Astrocyte of the cerebellum (primary cell): ENCODE measurements at places on chromosomes 3 and 15.
A peak's percentile ranks its signal among the peaks of the same experiment; 100 is the strongest.

DNA sequence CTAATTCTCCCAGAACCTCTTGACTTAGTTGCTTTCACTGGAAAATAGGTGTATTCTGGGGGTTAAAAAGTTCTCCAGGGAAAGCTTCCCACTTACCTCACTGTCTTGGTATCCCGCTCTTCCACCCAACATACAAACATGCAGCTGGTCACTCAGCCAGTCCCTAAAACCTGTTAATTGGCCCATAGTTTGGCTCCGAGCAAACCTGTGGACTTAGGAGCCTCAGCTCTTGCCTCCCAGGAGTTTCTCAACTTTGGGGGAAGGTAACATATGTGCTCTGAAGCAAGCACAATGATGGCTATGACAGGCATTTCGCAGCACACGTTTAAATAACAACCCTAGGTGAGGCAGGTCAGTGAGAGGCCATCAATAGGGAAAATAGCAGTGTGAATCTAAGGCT is 25.8 kb upstream of the LRRFIP2 start:
- no peak for DNase-seq

- peak; percentile 50 for DNase-seq
These were observed 199.6 kb upstream of the SEMA6D start for GRCh38 chr15:47517737-47518136.

- DNase-seq = peak; percentile 56
These were observed 1066.5 kb downstream of the PLOD2 start for GRCh38 chr3:145094355-145094941.

GRCh38 chr15:55218056-55218455 is 21.3 kb upstream of the RSL24D1 start:
- DNase-seq = no peak

- DNase-seq = no peak
These were observed 81.9 kb downstream of the SUMF1 start for GRCh38 chr3:4385201-4385600.

DNA sequence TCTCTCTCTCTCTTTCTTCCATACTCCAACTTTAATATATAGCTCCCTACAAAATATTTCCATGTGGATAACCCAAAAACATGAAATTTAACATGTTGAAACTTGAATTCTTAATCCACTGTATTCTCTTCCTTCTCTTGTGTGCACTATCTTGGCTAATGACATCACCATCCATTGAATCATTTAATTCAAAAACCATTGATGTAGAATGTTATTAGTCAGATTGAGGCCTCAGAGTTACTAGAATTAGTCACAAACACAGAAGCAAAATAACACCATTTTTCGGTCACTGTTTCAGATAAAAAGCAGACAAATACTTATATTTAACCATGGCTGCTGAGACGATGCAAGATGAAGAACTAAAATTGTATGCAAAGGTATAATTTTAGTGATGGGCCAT is 256.9 kb upstream of the LRRC3B start:
- no peak for DNase-seq

GRCh38 chr3:136042608-136043221 is 77.2 kb downstream of the PPP2R3A start:
- DNase-seq = peak; percentile 53

DNA sequence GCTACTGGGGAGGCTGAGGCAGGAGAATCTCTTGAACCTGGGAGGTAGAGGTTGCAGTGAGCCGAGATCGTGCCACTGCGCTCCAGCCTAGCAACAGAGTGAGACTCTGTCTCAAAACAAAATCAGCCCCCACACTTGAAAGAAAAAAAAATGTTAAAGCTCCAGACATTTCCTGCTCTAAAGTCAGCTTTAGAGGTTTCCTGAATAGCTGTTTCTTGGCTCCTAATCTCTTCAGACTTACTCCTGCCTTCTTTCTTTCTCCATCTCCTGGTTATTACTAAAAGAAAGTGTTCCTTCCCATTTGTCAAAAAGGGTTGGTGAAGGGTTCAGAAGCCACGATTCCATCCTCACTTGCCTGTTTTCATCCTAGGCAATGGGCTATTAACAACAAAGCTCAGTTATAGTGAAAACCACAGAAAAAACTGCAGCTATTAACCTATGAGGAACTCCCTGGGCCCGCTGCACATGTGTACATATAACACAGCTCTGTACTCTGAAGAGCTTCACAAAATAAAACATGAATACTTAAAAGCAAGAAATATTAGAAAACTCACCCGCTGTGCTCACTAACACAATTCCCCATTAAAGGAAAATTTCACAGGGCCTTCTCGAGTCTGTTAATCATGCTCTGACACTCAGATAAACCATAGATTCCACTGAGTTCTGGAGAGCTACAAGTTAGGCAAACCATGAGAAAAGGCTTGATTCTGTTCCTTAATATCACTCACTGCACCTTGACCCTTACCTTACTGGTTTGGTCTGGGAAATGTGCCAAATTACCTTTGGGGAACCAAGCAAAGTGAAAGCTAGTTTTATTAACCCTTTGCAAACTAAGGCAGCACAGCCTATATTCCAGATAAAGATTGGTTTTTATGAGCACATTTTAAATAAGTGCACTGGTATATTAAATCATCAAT is 89.9 kb upstream of the TSPAN3 start:
- no peak for DNase-seq

GRCh38 chr3:79985816-79986215 is 218.0 kb upstream of the ROBO1 start:
- DNase-seq = no peak

- DNase-seq = no peak
These were observed 214.9 kb upstream of the ARRDC4 start for GRCh38 chr15:97745481-97746071.

DNA sequence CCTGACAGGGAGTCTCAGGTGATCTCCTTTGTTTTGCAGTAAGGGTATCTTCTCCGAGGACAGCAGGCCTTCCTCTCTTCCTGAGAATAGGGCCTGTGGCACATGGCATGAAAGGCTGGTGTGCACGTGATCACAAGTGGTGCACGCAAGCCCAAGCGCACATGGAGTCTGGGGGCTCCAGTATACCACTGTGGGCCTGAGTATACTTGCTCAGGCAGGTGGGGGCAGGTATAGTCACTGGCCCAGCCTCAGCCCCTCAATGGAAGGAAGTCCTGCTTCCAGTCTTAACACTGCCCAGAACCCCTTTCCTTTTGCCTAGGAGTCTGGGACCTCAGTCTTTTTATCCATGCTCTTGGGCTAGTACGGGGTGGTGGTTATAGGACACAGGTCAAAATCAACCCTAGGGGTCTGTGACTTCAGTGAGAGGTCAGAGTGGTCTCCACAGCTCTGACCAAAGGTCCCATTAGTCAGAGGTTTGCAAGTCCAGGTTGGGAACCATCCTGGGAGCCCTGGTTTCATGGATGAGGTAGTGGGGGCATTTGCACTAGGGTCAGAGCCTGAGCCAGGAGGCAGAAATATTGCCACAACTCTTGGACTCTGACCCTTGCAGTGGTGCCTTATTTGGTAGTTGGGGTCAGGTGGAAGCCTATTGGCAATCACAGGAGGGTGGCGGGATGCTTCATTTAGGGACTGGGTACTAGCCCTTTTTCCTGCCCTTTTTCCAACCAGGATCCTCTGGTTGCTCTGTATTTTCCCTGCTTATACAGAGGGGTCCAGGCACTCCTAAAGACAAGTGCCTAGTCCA is 823 bp upstream of the CCDC71 start:
- DNase-seq = no peak

DNA sequence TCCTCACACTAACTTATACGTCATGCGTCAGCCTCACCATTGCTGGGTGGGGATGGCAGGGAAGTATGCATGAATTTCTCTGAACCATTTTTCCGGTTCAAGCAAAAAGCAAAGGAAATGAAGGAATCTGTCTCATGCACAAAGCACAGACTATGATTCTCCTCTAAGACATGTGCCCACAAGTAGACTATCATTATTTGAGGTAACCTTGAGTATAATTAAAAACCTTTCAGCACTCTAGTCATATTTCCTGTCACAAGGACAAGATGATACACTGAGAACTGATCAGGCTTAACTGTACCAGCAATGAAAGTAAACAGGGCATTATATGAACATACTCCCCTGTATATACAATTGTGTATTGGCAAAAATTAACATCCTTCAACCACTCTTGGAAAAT is 56.7 kb upstream of the TSC22D2 start:
- DNase-seq = no peak

DNA sequence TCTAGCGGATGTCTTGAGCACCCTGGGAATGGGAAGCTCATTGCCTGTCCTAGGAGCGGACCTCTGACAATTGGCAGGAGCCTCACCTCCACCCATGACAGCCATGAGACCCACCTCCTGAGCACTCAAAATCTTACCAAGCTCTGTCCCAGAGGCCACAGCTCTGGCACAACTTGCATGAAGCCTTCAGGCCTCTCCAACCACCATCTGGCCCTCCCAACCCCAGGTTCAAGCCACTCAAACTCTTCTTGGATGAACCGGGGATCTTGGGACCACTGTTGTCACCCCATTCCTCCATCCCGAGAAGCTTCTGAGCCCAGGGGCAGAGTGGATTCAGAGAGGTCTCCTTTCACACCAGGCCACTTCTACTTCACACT is 1.5 kb downstream of the VIPR1 start:
- no peak for DNase-seq

DNA sequence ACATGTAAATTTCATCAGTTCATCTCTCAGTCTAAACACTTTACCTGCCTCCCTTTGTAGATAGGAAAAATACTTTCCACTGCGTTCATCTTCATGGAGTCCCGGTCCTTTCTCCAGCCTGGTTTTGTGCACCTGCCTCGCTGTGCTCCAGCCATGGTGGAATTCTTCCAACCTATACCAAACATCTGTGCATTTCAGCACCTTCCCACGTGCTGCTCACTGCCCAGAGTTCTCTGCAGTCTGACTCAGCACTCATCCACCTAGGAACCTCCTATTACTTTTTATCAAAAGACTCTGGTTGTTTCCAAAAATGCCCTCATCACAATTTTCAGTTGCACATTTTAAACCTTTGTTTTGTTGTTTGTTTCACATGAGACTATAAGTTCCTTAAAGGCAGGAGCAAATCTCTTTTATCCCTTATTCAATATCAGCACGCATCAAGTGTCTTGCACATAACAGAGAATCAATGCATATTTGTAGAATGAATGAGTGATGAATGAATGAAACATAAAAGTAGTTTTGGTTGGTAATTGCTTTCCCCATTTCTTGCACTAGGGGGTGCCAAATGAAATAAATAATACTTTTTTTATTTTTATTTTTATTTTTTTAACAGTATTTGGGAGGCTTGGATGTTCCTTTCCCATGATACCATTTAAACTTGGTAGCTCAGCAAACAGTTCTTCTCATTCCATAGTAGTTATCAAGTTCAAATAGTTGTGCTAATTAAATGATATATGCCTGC is 30.2 kb upstream of the ADAMTS9 start:
- no peak for DNase-seq

DNA sequence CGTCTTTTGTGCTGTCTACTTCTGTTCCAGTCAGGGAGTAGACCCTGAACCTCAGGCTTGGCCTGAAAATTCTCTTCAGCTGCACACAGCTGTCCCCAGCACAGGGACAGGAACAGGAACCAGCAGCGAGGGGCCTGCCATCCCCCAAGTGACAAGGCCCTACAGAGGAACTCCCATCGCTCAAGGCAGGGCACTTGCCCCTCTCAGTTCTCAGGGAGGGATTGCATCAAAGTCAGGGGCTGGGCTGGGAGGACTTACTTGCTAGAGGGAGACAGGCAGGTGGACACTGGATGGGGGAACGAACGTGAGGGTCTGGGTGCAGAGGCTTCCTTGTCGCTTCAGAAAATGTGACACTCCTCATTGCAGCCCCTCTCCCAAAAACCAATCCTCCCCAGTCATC is 163.6 kb downstream of the CHSY1 start:
- DNase-seq = no peak

DNA sequence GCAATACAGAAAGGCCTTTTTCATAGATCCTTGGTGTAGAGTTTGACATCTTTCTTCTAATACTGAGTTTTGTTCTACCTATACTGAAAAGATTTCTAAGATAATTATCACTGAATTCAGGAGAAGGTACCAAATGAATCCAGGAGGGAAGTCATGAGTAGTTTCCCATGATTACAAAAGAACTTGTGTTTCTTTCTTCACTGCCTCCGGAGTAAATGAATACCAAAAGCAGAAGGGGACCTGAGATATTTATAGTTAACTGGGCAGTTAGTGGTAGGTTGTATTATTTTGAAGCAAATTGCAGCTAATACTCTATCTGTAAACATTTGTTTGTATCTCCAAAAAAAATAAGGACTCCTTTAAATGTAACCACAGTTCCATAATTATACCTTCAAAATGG is 175.4 kb downstream of the SUCNR1 start:
- no peak for DNase-seq

DNA sequence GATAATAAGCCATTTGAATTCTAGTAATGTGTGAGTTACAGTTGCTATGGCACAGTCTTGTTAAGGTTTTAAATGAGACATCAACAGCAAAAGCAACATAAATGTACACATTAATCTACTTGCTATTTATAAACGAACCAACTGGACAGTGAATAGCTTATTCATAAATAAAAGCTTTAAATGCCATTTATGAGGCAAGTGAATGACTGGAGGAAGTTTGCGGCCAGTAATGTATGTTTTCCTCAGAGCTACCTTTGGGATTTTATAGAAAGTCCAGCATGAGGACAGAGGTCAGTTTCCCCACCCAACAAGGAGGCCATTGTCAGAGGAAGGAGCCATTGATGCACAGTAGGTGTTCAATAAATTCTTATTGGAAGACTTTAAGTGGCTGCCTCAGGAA is 48.0 kb upstream of the PXYLP1 start:
- DNase-seq = no peak

DNA sequence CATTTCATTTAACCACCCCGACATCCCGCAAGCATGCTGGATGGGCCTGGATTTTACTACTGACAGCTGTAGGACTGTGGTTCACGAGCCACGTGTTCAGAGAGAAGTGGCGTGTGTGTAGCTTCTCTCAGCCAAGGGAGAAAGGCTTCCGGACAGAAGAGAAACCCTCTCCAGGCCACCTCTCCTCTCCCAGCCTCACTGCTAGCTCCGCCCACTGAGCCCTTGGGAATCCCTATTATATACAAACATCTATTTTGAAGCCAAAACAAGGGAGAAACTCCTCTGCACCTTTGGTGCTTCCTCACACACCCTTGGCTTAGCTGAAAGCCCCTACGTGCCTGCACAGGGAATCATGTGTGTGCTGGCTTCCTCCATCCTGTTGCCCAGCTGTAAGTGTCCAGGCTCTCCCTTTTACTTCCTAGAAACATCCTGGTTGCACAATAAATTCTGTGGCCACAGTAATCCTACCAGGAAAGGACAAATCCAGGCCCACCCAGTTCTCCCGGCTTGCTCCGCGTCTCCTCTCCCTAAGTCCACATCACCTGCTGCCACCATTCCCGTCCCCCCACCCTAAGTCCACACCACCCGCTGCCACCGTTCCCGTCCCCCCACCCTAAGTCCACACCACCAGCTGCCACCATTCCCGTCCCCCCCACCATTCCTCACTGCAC is 30.5 kb downstream of the PCSK6 start:
- DNase-seq = no peak

DNA sequence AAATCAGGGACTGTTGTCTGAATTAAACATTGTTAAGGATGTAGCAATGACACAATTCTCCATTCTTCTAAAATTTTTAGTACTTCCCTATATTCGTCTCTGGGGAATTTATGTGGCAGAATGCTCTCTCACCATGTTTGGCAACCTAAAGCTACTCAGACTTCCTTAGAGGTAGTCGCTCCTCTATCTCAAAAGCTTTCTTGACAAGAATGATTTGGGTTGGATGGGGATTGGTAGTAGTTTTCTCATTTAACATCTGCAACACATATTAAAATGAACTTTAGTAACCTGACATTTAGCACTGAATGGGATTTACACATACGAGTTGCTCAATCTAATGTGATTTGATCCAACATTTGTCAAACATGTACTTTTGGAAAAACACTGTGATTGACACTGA is 233.3 kb downstream of the RBMS3 start:
- DNase-seq = no peak
